ENCODE measurements at places on chromosomes 6 and 20.
A peak's percentile ranks its signal among the peaks of the same experiment; 100 is the strongest.

DNA sequence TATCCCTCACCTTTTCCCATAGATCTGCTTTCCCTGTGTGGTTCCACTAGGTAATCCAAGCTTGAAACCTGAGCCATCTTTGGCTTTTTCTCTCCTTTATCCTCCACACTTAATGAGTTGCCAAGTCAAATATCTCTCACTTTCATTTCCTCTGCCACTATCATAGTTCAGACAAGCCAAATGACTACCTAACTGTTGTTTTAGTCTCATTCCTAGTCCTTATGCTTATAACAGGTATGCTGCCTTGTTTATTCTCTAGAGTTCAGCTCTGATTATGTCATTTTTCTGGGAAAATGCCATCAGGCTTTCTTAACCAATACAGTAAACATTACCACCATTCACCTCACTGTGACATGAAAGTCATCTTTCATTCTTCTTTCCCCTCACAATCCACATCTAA, 6.5 kb downstream of the EFHC1 start:
- no peak for DNase-seq

DNA sequence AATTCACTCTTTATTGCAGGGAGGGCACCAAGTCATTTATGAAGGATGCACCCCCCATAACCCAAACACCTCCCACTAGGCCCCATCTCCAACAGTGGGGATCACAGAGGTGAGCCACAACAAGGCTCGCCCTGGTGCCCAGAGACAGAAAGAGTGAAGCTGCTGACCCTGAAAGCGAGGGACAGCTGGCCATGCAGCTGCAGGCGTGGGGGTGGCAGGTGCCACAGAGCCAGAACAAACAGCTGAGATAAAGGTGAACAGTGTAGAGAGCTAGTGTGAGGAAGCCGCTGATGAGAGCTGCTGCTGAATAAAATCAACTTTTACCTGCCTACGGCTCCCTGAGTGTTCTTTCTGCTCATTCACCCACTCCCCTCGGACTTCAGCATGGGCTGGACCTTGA, 18.8 kb upstream of the RGS17 start:
- no peak for DNase-seq

DNA sequence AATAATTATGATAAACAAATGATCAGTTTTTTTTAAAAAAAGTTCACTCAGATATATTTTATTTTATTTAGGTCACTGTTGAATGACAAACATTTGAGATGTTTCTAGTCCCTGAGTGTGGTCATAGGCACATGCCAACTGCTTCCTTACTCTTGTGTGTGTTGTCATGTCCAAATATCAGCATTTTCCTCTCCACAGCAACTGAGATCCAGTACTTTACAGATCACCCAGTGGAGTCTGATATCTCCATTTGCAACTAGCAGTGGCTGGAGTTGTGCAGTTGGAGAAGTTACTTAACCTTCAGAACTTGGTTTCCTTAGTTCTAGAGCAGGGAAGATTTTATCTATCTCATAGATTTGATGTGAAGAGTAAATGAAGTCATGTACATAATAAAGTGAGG, 101.3 kb downstream of the MYB start:
- DNase-seq: no peak

GRCh38 chr20:38076548-38076947, 43.0 kb downstream of the RPRD1B start:
- no peak for DNase-seq

DNA sequence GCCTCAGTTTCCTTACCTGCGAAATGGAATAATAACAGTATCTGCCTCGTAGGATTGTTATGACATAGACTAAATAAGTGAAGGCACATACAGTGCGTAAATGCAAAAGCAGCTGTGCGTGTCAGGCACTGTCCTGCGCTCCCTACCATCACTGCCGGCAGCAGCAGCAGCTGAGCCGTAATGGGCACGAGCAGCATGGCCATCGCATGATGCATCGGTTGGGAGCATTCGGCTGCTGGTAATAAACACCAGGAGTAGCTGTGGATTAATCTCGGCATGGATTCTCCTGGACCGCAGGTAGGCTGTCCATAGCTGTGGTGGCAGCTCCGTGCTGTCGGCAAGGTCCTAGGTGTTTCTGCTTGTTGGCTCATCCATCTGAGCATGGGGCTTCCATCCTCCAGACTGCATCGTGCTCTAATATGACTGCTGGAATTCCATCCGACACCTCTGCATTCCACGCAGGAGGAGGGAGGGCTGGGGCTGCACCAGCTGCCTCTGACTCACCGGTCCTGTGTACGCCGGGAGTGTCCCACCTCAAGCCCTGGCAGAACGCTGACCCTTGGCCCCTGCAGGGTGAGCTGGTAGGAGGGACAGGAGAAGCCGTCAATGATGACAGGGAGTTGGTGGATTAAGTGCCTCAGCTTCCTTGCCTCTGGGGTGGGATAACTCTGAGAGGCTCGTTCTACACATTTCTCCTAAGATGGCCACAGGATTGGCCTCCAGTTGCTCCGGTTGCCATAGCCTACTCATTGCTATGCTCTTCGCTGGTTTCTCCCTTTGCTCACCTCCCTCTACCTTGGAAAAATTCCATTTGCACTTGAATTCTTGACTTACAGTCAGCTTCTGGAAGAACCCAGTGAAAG, 100.9 kb upstream of the PMEPA1 start:
- DNase-seq: no peak

- no peak for DNase-seq
These were observed 52.7 kb downstream of the TOP1 start for GRCh38 chr20:41081276-41081814.

- no peak for DNase-seq
These were observed 322.2 kb downstream of the NRN1 start for GRCh38 chr6:5684320-5685053.

- no peak for DNase-seq
These were observed 83.5 kb downstream of the NDUFAF5 start for GRCh38 chr20:13868331-13868730.

GRCh38 chr6:6593867-6594468, 5.4 kb downstream of the LY86 start:
- no peak for DNase-seq

GRCh38 chr6:158559338-158559894, 475 bp upstream of the TMEM181 start:
- DNase-seq: no peak

GRCh38 chr20:34997131-34997561, 41.5 kb downstream of the MYH7B start:
- DNase-seq: no peak

- DNase-seq: no peak
These were observed 49.4 kb downstream of the TMC2 start for GRCh38 chr20:2585811-2586210.

- peak; percentile 71 for DNase-seq
These were observed 10.1 kb upstream of the NQO2 start for GRCh38 chr6:2989332-2990247.

- no peak for DNase-seq
These were observed 474.6 kb upstream of the MMS22L start for GRCh38 chr6:97757575-97757974.

GRCh38 chr6:166553563-166554271, 32.8 kb downstream of the RAMACL start:
- DNase-seq: no peak

DNA sequence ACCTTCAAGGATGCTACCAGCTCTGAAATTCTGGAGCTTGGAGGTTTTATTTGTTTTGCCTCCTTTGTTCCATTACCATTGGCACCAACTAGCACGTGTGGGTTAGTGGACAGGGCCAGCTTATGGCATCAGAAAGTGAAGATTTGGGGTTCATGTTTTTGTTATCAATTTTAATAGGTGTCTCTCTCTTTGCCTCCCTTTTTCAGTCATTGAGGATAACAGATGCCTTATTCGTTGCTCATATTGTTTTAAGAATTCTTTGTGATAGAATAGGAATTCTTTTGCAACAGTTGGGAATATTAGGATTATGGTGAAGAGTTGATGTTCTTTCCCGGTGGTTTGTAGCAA, 22.9 kb downstream of the TMC2 start:
- DNase-seq: no peak

DNA sequence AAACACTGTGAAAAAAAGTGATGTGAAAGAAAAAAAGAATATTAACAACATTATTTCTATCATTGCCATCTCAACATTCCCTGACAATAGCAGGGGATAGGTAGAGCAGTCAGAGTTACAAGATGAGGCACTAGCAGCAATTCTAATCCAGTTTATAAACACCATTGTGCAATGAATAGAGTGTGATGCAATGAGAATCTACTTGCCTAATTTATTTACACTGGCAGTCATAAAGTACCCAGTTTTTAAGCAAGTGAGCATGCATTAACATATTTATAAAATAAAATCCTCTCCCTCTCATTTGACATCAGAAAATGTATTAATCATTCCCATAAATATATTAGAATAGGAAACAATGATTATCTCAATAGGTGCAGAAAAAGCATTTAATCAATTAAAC, 2.5 kb upstream of the MANEA start:
- no peak for DNase-seq

DNA sequence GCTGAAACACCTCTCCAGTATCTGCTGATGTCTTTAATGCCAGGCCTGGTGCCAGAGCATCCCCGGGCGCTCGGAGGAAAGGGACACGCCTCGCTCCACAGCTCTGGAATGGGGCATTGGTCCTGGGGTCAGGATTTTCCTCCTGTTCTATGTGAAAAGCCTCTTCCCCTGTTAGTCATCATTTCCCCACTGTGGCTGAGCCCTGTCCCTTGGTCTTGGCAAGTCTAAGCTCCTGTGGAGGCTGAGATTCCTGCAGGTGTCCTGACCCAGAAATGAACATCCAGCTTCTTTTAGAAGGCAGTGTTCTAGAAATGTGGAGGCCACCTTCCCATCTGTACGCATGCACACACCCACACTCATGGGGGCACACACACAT, 19.4 kb downstream of the SYNDIG1 start:
- DNase-seq: no peak

GRCh38 chr6:40722091-40722490, 134.9 kb upstream of the LRFN2 start:
- DNase-seq: no peak

DNA sequence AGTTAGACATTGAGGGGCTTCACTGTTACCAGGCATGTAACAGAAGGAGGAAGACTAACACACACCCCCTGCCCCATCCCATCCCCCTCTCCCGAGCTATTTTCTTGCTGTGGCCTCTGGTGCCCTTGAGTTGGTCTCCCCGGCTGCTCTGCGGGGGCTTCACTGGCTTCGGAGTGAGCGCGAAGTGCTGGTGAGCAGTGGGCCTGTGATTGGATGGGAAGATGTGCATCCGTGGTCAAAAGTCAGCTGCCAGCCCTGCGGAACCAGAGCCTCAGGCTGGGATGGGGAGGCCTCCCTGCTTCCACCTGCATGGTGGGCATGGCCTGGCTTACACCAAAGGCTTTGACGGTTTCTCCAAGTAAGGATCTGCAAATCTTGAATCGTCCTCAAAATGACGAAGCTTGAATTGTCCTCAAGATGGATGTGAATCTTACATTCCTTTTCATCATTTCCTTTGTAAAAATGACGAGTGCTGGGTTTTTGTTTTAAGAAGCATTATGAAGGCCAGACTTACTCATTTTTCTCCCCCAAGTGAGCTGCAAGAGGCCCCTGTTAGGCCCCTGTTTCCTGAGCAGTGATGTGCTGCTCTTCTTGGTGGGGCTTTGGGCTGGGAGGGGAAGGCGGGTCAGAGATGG, 23.7 kb downstream of the SPATA2 start:
- no peak for DNase-seq

- DNase-seq: no peak
These were observed 173.0 kb downstream of the IBTK start for GRCh38 chr6:82074556-82074955.

DNA sequence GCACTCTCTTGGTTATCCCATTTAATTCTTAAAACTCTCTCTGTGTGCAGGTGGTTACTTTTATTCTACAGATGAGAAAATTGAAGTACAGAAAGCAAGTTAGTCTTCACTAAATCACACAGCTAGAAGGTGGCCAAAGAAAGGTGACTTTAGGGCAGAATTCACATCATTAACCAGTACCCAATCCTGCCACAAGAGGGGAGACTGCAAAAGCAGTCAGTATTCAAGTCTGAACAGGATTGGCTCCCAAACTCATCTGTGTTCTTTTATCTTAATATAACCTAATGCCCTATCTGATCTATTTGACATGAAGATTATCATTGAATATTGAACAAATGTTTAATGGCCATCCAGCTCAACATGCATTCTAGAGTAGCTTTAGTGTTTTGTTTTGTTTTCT, 225.3 kb upstream of the FAM83B start:
- no peak for DNase-seq

DNA sequence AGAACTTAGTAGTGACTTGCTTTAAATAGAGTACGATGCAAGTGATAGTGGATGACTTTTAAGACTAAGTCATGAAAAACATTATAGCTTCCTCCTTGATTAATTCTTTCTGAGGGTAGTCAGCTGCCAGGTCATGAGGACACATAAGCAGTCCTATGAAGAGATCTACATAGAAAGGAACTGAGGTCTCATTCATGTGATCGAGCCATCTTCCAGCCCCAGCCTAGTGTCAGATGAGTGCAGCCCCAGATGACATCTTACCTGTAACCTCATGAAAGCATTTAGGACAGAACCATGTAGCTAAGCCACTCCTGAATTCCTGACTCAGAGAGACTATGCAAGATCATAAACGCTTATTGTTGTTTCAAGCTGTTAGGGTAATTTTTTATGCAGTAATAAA, 67.7 kb downstream of the AK9 start:
- DNase-seq: no peak

GRCh38 chr20:32158943-32159660, 48.4 kb downstream of the PLAGL2 start:
- no peak for DNase-seq

DNA sequence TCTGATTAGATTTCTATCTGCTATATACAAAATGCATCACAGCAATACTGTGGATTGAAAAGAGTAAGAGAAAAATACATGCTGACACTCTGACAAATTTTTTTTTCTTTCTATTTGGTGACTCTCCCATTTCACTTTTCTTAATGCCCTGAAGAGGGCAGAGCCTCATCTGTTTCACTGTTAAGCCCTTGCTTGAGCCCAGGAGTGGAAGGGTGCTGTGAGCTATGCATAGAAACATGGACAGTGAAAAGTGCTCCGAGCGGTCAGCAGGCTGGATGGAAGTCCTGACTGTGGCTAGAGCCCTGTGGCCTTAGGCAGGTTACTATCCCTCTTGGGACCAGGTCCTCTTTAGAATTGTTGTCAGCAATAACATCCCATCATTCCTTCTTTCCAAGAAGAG, 17.4 kb upstream of the CSE1L start:
- DNase-seq: no peak

DNA sequence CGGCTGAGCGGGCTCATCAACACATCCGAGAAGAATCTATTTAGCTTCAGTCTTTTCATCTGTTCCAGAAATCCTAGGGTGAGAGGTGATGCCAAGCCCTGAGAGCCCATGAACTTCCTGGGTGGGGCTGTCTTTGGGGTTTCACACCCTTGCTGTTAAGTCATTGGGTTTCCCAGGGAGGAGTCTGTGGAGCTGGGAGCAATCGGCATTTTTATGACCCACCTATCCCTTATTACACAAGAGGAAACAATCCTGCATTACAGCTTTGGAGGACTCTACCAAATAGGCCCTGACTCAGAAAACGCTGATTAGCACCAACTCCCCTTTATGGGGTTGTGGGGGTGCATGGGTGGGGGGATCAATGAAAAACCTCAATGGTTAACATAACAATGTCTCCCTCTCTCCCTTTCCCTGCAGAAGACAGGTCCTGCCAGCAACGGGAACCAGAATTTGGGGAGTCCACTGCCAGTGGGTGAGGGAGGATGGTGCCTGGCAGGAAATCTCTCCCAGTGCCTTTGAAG, 46.3 kb downstream of the EZR start:
- DNase-seq: no peak

GRCh38 chr6:120363429-120363828, 970.9 kb downstream of the TBC1D32 start:
- no peak for DNase-seq

GRCh38 chr6:128632131-128632530, 111.7 kb upstream of the PTPRK start:
- no peak for DNase-seq

GRCh38 chr20:8151372-8151771, 19.3 kb downstream of the PLCB1 start:
- no peak for DNase-seq
